Posterior cingulate gyrus (tissue), 11 donors: ENCODE measurements at places on chromosomes 7 and 10.
A peak's percentile ranks its signal among the peaks of the same experiment; 100 is the strongest.

DNA sequence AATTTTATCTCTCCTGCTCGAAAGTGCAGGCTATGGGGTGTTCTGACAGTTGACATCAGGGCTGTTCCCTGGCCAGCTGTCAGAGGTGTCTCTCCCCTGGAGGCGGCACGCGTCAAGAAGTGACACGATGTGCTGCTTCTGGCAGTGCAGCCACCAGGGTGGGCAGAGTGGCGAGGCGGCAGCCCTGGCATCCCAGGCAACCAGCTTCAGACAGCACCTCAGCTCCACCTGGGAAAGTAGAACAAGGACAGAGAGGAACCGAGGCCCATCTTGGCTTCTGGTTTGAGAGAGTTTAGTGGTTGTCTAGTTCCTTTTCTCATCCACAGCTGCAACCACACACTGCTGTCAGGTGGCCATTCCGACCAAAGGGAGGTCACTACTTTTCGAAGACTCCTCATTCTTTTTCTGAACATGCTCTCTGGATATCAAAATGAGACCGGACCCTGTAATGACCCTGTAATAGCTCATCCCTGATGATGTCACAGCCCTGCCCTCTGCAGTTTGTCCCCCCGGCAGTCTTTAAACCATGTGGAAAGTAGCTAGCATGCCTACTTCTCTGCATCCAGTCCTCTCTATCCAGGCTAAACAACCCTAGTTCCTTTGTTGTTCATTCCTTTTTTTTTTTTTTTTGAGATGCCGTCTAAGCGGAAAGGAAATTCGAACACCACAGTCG is 381.0 kb upstream of the NRP1 start:
- no peak for DNase-seq

DNA sequence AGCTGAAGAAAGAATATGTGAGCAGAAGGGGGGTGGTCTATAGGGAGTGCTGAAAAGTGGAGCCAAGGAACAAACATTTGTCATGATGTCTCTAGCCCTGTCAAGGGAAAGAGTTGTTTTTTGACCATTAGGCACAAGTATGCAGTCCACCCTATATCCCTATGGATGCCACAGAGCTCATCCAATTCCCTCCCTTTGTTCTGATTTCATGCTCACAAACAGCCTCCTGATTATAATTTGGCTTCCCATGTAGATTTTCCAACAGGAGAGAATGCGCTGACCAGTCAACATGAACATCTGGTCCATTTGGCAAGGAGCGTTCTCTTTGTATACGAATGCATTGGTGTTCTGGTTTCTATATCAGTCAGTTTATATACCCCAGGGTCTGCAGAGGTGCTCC is 12.1 kb upstream of the CEP41 start:
- DNase-seq: no peak

DNA sequence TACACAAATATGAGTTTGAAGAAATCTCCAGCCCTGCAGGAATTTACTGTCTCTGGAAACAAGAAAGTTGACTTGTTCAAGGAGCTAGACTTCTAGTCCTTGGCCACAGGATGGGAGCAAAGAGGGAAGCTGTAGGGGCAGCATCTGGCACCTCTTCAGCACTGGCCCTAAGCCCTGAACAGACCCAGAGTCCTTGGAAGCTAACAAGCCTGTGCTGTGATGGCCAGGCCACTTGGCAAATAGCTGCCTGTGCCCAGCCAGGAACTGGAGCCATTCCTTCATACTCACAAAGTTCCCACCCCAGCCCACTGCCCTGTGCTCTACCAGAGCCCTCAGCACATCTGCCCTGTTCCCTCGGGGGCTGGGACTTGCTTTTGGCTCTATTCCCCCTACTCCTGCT is 9.4 kb upstream of the COL13A1 start:
- no peak for DNase-seq

DNA sequence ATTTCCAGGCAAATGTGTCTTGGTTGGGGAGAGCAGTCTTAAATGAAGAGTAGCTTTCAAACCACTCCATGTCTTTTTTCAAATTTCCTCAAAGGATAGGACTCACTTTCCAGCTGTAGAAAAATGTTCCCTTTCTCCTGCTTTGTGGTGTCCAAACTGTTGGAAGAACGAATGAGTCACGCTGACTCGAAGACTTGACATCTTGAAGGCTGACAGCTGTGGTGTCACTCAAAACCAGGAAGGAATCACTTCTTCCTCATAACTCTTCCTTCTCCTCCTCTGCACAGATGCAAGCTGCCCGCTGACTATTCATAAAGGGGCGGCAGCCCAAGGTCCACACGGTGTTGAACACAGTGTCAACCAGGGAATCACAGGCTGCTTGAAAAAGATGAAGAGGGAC is 19.2 kb downstream of the PLA2G12B start:
- DNase-seq: no peak

GRCh38 chr7:17027143-17027788 is 145.5 kb upstream of the AGR3 start:
- no peak for DNase-seq

- DNase-seq: no peak
Measured at GRCh38 chr10:72261784-72262404, 11.8 kb upstream of the DDIT4 start.

GRCh38 chr7:150412518-150413488 is 33.7 kb downstream of the ZNF775 start:
- DNase-seq: no peak

GRCh38 chr10:102775935-102776669 is 32.4 kb downstream of the WBP1L start:
- peak; percentile 41 for DNase-seq

GRCh38 chr10:73859784-73860491 is 14.4 kb downstream of the CAMK2G start:
- peak; percentile 43 for DNase-seq

DNA sequence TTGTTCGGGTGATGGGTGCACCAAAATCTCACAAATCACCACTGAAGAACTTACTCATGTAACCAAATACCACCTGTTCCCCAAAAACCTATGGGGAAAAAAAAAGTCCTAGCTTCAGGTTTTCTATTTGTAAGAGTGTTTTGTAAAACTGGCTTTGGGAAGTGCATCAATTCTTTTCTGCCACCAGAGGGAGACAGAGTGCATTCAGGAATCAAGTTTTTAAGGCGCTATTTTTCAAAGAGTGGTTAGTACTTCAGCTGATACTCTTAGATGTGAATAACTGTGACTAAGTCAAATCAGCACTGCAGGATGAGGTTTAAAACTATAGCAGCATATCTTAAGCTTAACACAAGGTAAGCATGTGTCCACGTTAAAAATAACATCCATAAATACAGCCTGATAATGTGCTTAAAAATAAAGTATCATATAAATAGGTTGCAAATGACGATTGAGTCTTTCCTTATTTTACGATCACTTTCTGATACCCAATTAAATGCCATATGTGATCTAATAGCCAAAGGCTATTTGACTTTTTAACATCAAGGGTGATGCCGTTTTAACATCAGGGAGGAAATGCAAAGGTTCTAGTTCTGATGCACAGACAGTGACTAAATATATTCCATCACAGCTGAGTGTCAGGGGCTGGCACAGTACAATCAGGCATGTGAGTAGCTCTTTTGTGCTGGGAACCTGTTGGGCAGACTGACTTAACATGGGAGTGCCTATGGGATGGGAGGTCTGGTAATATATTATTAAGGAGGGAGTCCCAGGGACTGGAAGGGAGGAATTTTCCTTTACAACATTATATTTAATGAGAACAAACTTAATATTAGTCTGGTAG is 10.6 kb upstream of the LYZL2 start:
- DNase-seq: no peak

GRCh38 chr7:1550846-1551155 is 5.2 kb downstream of the TMEM184A start:
- DNase-seq: no peak

DNA sequence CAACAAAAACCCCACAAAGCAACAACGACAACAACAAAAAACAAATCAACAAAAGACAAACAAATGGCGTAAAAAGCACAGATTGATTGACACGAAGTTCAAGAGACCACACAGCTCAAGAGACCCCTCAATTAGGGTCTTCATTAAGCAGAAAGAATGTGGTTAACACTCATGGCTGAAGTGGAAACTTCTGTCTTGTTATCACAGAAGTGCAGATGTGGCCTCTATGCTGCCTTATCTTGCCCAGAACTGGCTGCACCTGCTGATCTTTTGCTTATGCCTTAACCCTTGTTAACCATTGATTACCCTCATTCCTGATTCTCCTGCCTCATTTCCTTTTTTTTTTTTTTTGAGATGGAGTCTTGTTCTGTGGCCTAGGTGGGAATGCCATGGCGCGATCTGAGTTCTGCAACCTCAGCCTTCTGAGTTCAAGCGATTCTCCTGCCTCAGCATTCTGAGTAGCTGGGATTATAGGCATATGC is 3.5 kb upstream of the DAGLB start:
- DNase-seq: no peak

DNA sequence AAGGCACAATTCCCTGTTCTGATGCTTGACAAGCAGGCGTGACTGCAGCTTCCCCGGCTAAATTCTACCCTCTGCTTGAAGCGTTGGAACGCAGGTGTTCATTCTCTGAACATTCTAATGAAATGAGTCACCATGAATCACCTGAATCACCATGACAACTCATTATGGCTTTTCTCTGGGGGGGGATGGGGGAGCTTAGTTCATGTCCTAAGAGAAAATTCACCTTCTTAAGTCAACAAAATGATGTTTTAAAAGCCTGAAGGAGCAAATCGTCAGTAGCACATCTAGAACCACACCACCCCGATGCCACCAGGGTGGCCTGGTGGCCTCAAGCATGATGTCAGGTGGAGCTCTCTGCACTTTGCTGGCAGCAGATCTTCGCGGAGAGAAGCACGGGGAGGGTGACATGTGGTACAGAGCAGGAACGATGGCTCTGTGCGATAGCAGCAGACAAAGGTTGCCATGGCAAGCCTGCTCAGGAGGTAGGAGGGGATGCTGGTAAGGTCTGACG is 33.7 kb downstream of the DDC start:
- peak; percentile 20 for DNase-seq
